SJSA1 (cell line): ENCODE measurements at places on chromosomes 3 and 15. TPM values are rescaled to one million over a fixed set of nuclear protein-coding genes. Genes with fewer than 3 reads are reported as not detected.

DNA sequence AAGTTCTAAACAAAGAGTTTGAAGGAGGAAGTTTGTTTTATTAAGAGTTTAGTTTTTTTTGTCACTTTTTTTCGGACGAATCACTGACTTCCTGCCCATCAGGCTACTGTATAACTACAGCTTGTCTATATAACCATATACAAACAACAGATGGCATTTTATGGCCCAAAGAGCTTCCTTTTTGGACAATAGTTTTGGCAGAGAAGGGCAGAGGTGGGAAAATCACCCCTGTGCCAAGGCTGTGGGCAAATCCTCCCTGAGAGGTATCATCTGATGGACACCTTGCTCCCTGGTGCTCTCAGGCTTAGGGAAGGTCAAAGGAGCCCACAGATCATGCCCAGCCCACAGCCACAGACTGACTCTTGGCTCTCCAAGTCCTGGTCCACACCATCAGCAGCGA lies 113.4 kb downstream of the OXNAD1 start:
- no peak for DNase-seq

DNA sequence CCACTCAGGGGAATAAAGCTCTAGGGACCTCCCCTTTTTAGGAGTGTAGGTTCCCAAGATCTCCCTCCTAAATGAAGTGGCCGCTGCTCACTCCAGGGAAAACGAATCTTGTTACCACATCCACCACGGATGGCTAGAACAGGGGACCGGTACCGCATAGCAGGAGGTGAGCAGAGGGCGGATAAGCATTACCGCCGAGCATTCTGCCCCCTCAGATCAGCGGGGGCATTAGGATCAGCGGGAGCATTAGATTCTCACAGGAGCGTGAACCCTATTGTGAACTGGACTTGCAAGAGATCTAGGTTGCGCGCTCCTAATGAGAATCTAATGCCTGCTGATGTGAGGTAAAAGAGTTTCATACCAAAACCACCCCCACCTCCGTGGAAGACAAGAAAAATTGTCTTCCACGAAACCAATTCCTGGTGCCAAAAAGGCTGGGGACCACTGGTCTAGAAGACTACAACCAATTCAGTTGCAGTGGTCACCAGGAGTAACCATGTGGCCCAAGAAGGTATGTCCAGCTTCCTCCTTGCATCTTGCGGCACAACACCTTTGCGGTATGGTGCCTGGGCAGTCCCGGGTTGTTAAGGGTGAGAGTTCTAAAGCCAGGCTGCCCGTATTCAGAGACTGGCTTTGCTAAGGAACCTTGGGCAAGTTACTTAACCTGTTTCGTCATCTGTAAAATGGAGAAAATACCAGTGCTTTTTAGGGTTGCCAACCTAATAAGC lies 1.1 kb upstream of the SS18L2 start:
- no peak for DNase-seq

GRCh38 chr3:170178651-170179050 lies 2.9 kb downstream of the PHC3 start:
- DNase-seq: no peak

The TTLL13 gene
- total RNA-seq: not detected in 2 replicates

The SLC6A20 gene
- 0.03 TPM in 1 of 2 replicates, not detected in the other for total RNA-seq

- DNase-seq: no peak
Observed at GRCh38 chr3:71491154-71491752, 92.3 kb downstream of the FOXP1 start.

- DNase-seq: no peak
Observed at GRCh38 chr15:74403991-74404563, 29.7 kb downstream of the SEMA7A start.
